ENCODE measurements at places on chromosomes 1 and 21.

- DNase-seq = peak; percentile 83
These were observed at the start of gene ST7L for GRCh38 chr1:112618721-112619517. Gene ST7L, minus strand, starts transcription at chr1:112619141. Its CDS starts 28 bp downstream, at chr1:112619113.

DNA sequence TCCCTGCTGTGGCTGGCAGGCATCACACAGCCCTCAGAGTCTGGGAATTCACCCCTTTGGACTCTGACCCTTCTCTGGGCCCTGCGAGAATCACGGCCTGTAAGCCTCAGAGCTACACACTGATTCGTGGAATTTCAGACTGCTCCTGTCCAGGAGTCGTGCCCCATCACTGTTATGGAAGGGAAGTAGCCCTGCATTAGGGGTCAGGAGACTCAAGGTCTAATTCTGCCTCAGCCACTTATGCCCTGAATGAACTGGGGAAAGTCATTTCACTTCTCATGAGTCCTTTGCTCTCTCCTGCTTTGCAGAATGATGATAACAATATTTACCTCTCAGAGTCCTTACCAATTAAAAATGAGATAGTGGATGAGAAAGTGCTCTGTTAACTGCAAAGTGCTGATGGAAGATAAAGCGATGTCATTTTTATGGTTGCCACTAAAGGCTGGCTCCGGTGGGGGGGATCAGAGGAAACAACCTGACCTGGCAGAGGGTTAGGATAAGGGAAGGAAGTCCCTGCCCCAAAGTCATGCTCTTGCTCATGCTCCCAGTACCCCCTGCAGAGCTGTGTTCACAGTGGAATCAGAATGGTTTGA is 148.6 kb upstream of the CD34 start:
- no peak for DNase-seq

- DNase-seq = no peak
These were observed 3.2 kb upstream of the ATP1A2 start for GRCh38 chr1:160112357-160112756.

DNA sequence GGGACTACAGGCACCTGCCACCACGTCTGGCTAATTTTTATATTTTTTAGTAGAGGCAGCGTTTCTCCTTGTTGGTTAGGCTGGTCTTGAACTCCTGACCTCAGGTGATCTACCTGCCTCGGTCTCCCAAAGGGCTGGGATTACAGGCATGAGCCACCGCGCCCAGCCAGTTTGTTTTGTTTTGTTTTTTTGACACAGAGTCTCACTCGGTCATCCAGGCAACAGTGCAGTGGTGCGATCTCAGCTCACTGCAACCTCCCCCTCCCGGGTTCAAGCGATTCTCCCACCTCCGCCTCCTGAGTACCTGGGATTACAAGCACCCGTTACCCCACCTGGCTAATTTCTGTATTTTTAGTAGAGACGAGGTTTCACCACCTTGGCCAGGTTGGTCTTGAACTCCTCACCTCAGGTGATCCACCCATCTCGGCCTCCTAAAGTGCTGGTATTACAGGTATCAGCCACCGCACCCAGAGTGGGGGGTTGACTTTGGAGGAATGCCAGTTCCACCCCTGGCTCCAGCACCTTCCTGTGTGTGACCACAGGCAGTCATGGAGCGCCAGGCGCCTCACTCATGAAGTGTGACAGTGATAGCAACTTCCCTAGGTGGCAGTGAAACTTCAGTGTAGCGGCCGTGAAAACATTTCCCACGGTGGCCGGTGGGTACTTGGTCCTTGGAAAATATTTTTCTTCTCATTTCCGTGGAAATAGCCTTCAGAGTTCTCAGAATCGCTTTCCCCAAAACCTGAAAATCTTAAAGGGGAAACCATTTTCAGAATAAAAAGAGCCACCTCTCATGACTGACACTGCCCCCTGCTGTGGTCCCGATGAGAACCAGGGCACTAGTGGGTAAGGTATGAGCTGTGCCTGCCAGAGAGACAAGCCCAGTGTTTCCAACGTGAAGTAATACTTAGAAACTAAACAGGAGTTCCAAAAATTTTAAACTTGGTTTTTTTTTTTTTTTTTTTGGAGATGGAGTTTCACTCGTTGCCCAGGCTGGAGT is 48.6 kb downstream of the WDR4 start:
- DNase-seq = peak; percentile 60

- no peak for DNase-seq
These were observed 152.3 kb downstream of the FCRL5 start for GRCh38 chr1:157399984-157400382.

DNA sequence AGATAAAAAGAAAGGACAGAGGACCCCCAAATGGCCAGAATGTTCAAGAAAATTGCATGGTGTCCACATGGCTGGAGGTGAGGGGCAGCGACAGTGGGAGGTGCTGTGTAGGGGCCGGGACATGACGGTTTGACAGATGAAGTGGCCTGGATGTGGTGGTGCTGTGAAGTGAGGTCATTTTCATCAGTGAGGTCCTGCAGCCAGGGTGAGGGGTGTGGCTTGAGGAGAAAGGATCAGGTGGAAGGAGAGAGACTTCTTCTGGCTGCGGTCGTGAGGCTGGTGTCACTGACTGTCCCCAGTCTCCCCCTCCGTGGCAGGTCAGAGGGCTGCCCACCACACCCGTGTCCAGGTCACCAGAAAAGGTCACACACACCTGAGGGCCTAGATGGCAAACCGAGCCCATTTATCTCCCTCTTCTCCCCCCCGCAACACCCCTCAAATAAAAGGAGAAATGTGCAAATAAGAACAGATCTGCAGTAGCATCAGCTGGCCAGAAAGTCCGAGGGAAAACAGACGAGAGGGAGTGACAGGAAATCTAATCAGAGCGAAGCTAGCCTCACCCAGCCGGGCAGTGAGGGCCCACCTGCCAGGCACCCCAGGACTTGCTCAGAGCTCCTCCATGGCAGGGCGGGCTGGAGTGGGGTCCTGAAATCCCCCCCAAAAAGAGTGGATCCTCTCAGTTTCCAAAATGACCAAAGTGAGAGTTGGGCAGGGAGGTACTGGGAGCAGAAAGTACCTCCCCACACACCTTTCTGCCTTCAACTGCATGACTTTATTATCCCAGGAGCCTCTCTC is 148.5 kb upstream of the EDN2 start:
- no peak for DNase-seq

DNA sequence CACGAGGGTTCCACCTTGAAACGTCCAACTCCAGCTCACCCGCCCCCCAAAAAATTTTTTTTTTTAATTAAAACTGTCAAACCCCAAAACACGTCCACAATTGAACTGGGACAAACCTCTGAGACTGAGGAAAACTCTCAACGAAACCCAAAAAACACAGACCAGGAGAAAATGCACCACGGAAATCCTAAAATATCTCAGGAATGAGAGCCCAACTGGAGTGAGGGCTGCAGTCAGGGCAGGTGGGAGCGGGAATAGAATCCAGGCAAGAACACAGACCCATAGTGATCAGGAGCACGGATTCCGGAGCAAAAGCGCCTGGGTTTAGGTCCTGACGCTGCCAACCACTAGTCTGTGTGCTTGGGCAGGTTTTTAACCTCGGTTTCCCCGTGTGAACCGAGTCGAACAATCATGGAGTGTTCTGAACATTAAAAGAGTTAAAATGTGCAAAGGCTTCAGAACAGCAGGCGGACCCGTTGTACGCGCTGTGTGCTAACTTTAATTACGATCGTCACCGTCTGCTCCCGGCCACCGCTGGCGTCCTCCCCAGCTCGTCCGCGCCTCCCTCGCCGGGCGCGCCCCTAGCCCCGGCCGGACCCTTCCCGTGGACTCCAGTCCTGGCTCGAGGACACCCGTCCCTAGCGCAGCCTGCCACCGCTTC is 624 bp downstream of the ARHGAP29 start:
- DNase-seq = no peak

GRCh38 chr21:45256021-45256911 is 31.4 kb downstream of the POFUT2 start:
- DNase-seq = peak; percentile 41

DNA sequence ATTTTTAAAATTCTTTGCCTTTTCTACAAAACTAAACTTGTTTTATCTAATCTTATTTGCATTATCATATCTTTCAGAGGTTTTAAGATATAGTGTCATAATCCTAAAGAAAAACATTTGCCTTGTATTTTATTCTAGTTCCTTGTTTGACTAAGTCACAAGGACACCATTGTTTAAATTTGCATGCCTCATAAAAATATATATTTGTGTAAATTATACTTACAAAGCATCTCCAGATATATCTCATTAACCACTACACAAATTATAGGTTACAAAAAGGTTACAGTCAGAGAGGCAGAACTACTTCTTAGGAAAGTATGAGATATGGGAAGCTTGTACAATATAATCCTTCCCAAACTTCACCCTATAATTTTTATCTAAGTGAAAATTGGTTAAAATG is 4.2 kb upstream of the RGS13 start:
- no peak for DNase-seq

DNA sequence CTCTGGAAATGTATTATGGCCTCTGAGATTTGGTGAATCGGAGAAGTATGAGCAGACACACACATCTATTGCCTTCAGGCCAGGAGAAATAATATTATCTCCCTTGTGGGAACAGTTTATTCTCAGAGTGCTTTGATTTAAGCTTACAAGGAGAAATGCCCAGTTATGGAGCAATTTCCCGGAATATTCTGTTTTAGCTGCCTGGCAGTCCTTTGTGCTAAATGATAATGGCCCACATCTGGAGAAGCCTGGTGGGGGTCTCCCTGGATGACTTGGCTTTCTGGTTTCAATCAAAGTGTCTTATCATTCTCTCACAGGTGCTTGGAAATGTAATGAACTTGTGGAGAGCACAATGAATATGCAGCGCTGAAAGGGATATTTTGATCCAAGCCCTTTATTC is 389.6 kb upstream of the USP24 start:
- no peak for DNase-seq

DNA sequence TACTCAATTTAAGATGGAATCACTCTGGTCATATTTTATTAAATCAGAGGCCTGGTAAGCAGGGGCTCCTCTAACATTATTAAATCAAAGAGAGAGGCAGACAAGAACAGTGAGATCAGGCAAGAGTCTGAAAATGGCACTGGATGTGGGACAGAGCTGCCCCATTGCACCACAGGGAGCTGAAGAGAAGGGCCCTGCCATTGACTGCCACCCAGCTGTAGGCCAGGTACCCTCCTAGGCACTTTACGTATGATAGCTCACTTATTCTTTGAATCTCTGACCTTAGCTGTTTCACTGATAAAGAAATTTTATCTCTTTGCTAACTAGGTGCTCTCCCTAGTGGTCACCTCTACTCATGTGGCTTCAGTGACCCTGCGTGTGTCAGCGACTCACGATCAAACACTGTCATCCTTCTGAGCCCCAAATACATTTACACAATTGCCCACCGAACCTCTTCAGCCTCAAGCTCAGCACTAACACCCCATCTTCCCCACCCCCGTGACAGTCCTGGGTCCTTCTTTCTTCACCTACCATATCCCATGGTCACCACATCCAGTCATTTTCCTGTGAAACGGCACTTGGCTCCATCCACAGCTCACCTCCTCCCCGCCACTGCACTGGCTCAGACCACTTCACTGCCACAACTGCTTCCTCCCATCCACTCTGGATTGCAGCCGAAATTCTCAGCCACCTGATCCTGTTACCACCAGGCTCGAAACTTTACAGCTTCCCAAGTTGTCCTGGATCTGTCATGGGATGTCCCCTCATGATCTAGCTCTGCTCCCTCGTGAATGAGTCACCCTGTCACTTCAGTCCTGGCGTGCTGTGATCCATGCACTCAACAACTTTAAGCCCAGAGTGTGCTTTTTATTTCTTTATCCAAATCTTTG is 97.3 kb upstream of the SYT6 start:
- DNase-seq = no peak

- no peak for DNase-seq
These were observed 25.0 kb downstream of the GIPC2 start for GRCh38 chr1:78070758-78071157.

DNA sequence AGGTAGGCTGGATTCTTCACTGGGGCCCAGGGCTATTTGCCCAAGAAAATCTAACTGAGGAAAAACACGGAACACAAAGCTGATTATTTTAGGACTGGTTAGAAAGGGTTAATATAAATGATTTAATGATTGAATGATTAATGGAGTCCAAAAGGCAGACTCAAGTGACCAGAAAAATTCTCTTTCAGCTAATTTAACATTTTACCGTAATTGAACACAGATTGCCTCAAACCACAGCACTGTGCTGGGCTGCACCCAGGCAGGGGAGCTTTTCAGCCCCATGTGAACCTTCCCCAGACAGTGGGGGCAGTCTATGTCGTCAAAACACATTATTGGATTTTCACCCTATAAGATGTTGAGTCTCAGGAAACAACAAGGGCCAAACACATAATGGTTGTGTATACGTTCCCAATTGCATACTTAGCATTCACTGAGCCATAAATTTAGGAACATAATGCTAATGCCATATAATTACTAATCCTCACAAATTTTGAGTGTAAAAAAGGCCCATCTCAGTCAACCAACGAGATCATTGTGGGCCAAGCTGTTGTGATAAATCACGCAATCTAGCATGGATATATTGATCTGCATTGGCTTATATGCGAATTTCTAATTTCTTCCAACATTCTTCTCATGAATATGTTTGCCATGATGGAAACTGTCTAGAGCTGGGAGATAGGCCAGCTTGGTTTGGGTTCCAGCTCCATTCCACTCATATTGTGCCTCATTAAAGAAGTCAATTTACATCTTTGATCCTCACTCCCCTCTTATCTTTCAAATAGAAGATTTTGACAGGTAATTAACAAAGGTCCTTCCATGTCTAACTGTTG is 27.7 kb downstream of the DSCAM start:
- no peak for DNase-seq

DNA sequence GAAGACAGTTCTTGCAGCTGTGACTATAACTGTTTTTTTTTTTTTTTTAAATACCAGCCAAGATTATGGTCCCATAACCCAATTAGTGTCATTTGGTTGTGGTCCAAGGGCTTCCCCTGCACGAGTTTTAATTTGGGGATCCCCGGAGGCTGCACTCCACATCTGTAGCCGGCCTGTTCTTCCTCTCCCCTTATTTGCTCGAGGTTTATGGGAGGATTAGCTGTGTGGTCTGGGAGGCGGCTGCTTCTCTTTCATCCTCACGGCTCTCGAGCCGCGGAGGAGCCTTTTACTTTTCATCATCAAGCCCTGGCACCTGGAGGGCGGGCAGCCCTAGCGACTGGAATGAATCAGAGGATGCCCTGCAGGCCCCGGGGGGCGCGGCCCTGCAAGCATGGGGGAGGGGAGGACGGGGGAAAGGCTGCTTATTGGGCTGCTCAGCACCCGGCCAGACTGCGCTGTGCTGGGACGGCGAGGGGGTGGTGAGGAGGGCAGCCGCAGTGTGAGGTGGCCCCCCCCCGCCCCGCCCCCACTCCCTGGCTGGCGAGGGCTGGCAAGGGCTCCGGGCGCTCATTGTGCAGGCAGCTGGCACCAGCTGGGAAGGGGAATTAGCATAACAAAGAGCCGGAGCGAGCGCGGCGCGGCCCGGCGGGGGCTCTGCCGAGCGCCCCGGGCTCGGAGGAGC is 18.5 kb downstream of the SERTAD4 start:
- peak; percentile 62 for DNase-seq

DNA sequence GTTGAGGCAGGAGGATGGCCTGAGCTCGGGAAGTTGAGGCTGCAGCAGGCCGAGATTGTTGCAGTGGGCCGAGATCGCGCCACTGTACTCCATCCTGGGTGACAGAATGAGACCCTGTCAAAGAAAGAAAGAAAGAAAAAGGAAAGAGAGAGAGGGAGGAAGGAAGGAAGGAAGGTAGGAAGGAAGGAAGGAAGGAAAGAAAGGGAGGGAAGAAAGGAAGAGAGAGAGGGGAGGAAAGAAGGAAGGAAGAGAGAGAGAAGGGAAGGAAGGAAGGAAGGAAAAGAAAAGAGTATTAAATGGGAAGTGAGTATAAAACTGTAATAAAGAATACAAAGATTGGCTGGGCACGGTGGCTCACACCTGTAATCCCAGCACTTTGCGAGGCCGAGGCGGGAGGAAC is 18.4 kb upstream of the ABL2 start:
- no peak for DNase-seq

Measured in activated CD8-positive, alpha-beta memory T cell treated with anti-CD3 and anti-CD28 coated beads, Interleukin-2, amount 50 U/mL, for 48 hours (primary cell).